ENCODE measurements at places on chromosomes 16 and 17.
A peak's percentile ranks its signal among the peaks of the same experiment; 100 is the strongest.

DNA sequence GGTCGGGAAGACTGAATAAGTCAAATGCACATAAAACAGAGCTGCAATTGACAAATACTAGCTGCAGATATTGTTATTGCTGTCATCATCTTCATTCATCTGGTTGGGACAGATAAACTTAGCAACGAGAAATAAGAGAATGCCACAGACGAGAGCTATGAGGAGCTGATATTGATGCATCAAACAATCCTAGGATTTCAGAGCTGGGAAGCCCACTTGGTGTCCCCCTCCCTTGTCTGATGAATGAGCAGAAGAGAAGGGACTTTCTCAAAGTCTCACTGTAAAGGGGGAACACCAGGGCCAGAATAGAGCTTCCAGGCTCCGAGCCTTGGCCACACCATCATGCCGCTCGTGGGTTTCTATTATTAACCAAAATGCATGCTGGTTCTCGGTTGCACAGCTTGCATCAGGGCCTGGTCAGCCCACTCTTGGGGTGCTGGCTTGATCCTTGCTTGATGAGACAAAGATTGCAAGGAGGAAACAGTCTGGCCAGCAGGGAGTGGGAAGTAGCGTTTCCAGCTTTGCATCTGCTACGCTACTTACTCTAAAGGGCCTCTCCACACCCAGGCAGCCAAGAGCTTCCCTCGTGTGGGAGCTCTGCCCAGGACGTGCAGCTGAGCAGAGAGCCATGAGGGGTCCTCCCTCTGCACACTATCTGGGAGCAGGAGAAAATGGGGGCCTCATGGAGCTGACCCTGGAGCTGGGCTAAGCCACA is 28.4 kb upstream of the EMP2 start:
- DNase-seq = no peak

- DNase-seq = no peak
These were observed 11.5 kb upstream of the KRT38 start for GRCh38 chr17:41452281-41452680.

GRCh38 chr17:68273722-68274121 is 17.2 kb downstream of the SLC16A6 start:
- DNase-seq = no peak

DNA sequence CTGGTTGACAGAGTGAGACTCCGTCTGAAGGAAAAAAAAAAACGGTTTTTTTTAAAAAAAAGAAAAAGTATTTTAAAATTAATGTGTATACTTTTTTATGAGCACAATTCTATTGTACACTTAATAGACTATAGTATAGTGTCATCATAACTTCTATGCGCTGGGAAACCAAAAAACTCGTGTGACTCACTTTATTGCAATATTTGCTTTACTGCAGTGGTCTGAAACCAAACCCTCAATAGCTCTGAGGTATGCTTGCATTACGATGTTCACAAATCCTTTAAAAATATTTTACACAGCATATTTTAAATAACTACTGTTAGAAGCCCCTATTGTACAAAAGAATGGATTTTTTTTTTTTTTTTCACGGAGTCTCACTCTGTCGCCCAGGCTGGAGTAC is 12.4 kb upstream of the MAP2K6 start:
- no peak for DNase-seq

DNA sequence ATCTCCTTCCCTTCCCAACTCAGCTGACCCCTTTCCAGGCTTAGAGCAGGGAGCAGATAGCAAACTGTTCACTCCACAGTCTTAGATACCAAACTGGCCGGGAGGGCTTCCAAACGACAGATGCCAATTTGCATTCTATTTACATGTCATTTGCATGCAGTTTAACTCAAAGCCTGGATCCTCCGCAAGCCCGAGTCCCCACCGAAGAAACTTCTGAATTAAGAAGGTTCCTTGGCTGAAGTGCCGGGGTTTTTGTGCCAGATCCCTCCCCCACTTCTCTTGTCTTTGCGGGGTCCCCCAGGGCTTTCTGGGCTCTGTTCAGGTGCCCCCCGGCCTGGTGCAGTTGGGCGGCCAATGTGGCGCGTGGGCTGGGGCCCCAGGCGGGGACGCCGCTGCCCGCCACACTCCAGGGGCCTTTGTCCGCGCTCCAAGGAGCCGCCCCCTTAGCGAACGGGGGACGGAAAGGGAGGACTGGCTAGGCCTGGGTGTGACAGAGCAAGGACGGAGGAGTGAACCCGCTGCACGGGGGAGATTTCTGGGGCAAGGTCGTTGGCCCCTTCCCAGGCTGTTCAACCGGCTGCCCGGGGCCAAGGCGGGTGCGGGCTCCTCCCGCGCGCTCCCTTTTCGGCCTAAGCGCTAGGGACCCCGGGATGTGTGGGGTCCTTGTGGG is 1.2 kb downstream of the GPRC5B start:
- DNase-seq = no peak

- DNase-seq = peak; percentile 32
These were observed at the start of gene WNT3 for GRCh38 chr17:46818316-46818928. Gene WNT3 (minus strand): TSS chr17:46818692. CDS start chr17:46818597, 95 bp downstream.

- no peak for DNase-seq
These were observed 408.6 kb downstream of the SOX9 start for GRCh38 chr17:72529386-72529785.

- DNase-seq = no peak
These were observed 6.2 kb downstream of the SBK1 start for GRCh38 chr16:28298511-28298878.

DNA sequence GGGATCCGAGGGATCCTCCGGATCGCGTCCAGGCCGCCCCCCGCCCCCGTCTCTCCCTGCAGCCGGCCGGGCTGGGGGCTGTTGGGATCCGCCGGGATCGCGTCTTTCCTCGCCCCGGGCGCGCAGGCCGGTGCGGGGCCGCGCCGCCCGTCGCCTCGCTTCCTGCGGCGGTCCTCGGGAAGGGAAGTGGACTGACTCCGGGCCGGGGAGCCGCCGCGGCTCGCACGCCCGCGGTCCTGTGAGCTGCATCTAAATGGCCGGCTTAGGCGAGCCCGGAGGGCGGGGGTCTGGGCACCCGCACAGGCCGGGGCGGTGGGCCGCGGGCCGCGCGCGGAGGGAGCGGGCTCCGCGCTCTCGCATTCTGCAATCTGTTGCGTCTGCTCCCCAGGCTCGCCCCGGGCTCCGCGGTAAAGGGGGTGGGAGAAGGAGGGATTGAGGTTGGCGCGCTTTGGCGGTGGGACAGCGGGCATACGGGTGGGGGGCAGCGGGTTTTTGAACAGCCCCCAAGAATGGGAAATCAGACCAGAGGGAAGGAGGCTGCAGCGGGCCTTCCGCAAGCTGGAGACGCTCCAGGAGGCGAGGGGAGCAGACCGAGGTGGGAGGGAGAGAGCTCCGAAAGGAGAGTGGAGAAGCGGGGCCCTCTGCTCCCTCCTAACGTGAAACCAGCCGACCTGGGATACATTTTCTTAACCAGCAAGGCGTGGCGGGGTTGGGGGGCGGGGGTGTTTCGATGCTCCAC is 2.2 kb downstream of the TMEM132E start:
- no peak for DNase-seq

GRCh38 chr17:80650751-80651518 is 106.3 kb downstream of the RPTOR start:
- no peak for DNase-seq

DNA sequence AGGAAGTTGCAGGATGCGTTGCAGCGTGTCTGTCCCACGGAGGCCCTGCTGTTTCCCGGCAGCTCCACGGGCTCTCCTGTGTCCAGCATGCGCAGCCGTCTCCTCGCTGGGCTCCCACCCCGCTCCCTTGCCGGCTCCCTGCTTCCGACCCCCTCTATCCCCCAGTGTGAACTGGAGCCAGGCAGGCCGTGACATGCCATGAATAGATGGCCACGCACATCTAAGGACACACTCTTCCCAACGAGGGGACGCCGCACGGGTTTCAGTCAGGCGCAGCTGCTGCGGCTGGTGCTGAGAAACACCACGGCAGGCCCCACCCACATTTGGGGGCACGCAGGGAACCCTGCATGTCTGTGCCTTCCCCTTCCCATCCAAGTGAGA is 9.2 kb upstream of the HEXD start:
- no peak for DNase-seq

- DNase-seq = no peak
These were observed 46.0 kb downstream of the CACNG1 start for GRCh38 chr17:67090341-67090740.

DNA sequence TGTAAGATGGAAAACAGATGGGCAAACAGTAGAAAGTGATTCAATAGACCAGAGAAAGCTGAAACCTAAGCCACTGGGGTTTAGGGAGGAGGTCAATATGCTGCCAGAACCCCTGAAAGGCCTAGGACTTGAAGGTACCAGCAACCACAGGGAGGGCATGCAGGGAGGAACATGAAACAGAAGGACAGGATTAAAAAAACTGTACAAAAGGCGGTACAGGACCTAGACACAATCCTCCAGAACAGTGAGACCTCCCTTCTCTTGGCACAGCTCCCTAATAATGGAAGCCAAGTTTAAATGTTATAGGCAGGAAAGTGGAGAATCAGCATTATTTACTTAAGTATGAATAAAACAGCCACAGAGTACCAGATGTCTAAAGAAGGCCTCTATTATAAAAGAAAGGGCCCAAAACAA is 105.5 kb downstream of the SPAG9 start:
- no peak for DNase-seq

GRCh38 chr17:45851873-45852272 is 7.2 kb downstream of the SPPL2C start:
- no peak for DNase-seq

- DNase-seq = no peak
These were observed 165.8 kb downstream of the CHD9 start for GRCh38 chr16:53220585-53220984.

DNA sequence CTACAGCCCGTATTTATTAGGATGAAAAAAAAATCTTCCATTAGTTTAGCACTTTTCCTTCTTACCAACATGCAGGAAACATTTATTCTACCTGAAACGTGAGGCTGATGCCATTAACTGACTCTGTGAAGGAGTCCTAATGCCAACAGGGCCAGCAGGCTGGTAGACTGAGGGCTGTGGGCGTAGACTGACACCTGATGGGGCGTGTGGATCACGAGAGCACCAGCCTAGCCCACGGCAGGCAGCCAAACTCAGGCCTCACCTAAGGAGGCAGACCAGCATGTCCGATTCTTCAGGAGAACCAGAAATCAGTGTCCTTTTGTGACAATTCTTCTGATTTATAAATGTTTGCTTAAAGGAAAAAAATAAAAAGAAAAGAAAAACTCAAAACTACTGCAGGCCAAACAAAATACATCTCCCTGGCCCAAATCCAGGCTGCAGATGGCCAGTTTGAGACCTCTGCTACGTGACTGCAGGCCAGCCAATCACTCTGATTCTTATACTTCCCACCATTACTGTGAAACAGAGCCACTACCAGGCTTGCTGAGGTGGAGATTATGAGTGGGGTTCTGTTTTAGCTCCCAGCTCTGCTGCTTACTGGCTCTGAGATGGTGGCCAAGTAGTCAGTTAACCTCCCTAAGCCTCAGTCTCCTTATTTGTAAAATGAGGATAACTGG is 66.5 kb downstream of the GNAO1 start:
- no peak for DNase-seq

GRCh38 chr16:12664164-12664733 is 139.4 kb downstream of the CPPED1 start:
- DNase-seq = no peak

DNA sequence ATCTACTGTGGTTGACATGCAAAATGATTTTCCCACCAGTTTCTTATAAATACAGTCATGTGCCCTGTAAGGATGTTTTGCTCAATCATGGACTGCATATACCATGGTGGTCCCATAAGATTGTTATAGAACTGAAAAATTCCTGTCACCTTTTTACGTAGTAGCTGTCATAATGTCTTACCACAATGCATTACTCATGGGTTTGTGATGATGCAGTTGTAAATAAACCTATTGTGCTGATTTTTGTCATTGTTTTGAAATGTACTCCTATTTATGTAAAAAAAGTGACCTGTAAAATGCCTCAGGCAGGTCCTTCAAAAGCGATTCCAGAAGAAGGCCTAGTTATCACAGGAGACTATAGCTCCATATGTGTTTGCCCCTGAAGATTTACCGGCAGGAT is 695.4 kb upstream of the KIF2B start:
- DNase-seq = no peak

GRCh38 chr17:48296453-48296852 is 133.6 kb downstream of the SKAP1 start:
- DNase-seq = no peak

DNA sequence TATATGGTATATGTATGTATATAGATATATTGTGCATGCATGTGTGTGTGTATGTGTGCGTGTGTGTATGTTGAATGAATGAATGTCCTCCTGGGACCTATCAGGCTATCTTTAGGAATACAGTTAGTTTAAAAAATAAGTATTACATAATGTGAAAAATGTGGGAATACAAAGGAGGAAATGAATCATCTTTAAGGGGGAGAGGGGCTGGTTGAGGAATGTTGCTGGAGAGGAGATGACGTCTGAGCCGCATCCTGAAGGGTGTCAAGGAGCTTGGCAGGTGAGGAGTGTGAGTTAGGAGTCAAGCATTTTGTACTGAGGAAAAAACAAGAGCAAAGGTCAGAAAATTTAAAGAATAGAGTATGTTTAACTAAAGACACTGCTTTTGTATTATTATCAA is 62.4 kb upstream of the NLK start:
- DNase-seq = no peak

GRCh38 chr17:2251098-2251497 is 52.5 kb downstream of the SMG6 start:
- no peak for DNase-seq

- no peak for DNase-seq
These were observed 395 bp downstream of the STXBP4 start for GRCh38 chr17:54968988-54969332.

DNA sequence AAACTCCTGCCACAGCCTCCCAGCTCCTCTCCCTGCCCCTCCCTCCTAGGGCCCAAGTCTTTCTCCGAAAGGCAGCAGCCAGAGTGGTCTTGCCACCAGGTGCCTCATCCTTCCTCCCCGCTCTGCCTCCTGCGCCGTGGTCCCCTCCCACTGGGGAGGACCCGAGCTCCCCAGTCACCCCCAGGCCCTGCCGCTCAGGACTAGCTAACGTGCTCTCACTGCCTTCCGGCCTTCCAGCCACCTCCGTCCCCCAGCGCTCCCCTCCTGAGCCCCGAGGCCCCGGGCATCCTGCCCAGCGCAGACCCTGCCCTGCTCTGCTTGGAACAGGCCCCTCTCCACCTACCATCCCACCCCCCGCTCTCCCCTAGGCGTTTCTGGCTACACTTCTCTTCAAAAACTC is 19.4 kb upstream of the COL1A1 start:
- no peak for DNase-seq

DNA sequence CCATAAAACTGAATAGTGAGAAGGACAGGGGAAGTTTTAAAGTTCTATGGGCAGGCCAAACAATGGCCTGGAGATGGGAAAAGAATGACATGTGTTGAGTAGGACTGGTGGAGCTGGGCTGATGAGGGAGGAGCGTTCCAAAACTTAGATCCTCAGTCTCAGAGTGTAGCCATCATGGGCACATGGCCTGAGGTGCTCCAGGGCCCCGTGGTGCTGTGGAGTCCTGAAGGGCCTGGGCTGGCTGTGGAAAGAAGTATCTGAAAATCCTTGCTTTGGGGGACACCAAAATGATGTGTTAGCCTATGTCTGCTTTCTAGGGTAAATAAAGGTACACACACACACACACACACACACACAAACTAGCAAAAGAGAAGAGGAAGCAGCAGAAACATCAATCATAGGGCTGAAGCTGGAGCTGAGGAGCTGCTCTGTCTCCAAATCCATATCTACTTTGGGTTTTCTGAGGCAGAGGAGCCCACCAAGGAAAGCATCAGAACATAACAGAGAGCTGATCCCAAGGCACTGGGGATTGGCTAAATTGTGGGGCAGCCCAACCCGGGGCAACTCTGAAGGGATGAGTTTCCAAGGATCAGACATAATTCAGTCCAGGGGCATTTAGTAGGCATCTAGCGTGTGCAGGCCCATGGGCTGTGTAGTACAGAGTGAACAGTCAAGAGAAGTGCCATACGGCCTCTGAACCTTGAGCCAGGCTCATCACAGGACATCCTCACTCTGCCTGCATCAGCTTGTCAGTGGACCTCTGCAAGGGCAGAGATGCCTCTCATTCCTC is 85.2 kb downstream of the C16orf78 start:
- DNase-seq = peak; percentile 18
